ENCODE measurements at places on chromosomes 7 and 10.
A peak's percentile ranks its signal among the peaks of the same experiment; 100 is the strongest.

- no peak for DNase-seq
Measured at GRCh38 chr7:92297736-92298135, 52.0 kb downstream of the ANKIB1 start.

DNA sequence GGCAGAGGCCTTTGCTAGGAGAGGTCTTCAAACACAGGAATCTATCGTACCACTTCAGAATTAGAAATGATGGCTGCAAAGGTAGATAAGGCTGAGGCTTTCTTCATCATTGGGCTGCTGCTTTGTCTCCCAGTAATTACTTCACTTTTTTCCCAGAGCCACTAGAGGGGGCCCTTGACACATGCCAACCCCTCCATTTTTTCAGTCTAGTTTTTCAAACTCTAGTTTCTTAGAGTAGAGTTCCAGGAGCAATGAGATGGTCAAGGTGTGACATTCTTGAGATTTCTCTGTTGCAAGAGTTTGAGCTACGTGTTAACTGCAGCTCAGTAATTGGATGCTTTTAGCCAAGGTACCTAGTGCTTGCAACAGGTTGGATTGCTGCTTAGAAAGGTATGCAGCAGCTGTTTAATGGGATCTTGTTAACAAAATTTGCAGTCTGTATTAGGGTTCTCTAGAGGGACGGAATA, 33.8 kb upstream of the RBM20 start:
- DNase-seq, result peak; percentile 14

GRCh38 chr10:26064106-26064505, 130.1 kb downstream of the MYO3A start:
- no peak for DNase-seq

- DNase-seq, result no peak
Measured at GRCh38 chr7:91088691-91089090, 175.5 kb upstream of the FZD1 start.

- DNase-seq, result no peak
Measured at GRCh38 chr10:3735175-3735574, 49.8 kb downstream of the KLF6 start.

- DNase-seq, result no peak
Measured at GRCh38 chr10:119772334-119772733, 46.5 kb downstream of the INPP5F start.

DNA sequence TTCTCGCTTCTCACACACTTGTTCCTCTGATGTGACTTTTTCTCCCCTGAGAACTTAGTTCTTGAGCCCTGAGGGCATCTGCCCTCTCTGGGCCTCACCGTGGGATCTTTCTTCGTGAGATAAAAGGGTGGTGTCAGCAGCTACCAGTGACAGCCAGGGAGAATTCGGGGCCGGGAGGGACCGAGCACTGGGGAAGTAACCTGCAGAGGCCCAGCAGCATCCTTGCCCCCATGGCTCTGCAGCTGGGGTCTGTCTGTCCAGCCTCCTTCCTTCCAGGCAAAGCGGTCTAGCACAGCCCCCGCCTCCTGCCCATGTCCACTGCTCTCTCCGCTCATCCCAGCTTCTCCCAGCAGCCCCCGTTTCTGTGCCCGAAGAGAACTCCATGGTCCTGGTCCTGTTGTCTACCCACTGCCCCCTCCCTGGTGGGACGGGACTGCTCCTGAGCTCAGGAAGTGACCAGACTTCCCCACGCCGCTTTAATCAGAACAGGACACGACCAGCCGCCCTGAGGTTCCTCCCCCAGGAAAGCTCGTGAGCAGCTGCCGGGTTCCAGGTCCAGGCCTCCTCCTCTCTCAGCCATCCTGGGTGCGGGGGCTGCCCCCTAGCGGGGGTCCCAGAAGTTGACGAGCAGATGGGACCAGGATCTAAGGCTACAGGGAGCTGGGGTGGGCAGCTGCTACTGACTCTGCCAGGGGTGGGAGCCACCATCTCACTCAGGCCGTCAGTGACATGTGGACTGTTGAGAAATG, 187.5 kb downstream of the WDR37 start:
- no peak for DNase-seq

DNA sequence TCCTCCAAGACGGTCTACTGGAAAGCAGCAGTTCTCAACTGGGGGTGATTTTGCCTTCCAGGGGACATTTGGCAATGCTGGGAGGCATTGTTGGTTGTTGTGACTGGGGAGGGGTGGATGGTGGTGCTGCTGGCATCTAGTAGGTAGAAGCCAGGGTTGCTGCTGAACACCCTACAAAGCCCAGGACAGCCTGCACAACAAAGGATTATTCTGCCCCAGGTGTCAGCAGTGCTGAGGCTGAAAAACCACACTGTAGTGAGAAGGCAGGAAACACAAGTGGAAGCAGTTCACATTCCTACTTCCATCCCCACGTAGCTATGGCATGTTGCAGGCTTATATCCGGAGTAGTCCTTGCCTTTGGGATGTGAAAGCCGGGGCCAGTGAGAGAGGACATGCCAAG, 86.9 kb downstream of the AOAH start:
- DNase-seq, result no peak

- no peak for DNase-seq
Measured at GRCh38 chr7:151679071-151679708, 159.5 kb upstream of the RHEB start.

GRCh38 chr10:83724471-83725241, 414.7 kb upstream of the GHITM start:
- DNase-seq, result no peak

GRCh38 chr10:59718257-59718656, 8.6 kb upstream of the SLC16A9 start:
- DNase-seq, result no peak

GRCh38 chr7:55177068-55177530, 158.3 kb downstream of the EGFR start:
- no peak for DNase-seq

DNA sequence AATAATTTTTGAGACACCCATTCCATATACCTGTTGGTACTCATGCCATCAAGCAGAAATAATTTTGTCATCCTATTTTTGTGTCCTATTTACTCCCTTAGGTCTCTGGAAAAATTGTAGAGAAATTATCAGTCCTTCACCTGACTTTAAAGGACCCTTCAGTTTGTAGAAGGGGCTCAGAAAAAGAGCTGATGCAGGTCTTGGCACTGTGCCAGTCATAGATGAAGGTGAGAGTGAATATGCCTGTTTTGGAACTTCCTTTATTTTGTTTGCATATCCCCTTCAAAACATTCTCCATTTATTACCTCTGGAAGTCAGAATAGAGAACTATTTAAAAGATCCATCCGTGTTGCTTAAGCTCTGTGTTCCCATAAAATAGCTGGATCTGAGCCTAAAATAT, 321.0 kb upstream of the TPK1 start:
- no peak for DNase-seq

DNA sequence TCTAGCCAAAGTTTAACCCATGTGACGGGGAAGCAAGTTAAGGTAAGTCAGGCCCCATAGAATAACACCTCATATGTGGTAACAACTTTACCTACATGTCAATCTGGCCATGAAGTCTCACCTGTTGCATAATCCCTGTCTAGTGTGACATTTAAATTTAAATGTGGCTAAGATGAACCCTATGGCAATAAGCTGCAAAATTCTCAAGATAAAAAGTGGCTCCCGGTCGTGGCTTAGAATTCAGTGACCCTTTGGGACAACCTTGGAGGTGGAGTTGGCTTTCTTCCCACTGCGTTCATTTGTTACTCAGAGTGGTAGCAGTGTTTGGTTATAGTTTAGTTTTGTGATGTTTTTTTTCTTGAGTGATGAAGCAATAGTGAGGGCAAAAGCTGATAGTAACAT, 90.6 kb downstream of the ARID5B start:
- DNase-seq, result no peak

GRCh38 chr10:30999070-30999712, 32.5 kb downstream of the ZNF438 start:
- DNase-seq, result no peak

DNA sequence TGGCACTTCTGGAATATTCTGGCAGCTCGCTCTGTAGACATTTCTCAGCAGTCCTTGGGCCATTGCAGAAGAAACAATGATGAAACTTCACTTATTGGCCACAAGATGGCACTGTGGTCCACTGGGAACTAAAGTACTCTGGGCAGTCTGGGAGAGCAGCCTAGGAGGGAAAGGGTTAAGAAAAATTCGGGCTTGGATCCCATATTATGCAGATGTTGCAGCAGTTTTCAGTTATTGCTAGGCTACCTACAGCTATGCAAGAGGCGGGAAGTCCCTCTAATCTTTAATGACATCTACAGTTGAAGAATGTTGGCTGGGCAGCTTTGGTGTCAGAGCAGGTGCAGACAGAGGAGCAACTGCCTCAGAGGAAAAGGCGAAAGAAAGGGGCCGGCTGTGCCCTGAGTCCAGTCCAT, 201.7 kb upstream of the PRSS58 start:
- no peak for DNase-seq
